ENCODE measurements at places on chromosomes 4 and X. TPM values are rescaled to one million over a fixed set of nuclear protein-coding genes. Genes with fewer than 3 reads are reported as not detected.

Gene CXorf49
- not detected for total RNA-seq

Gene GRIA3
- 11.9 TPM for total RNA-seq

Gene CYLC1
- not detected for total RNA-seq

Gene QRFPR
- not detected for total RNA-seq

Gene BGN
- total RNA-seq, result 154 TPM

Gene PAK3
- total RNA-seq, result 0.13 TPM

Gene PGAM4
- not detected for total RNA-seq

Gene MCF2
- 0.43 TPM for total RNA-seq

Gene MAGEC2
- not detected for total RNA-seq

Gene DCTD
- total RNA-seq, result 92.6 TPM

Gene IGSF1
- total RNA-seq, result not detected

Gene RASSF6
- total RNA-seq, result not detected

Gene PLAC1
- total RNA-seq, result not detected

Gene ZCCHC12
- total RNA-seq, result 0.11 TPM

Gene KDR
- 0.43 TPM for total RNA-seq

Gene KLHL13
- 87.8 TPM for total RNA-seq

Gene ITIH6
- total RNA-seq, result under 0.01 TPM

Gene SLC49A3
- 10.7 TPM for total RNA-seq

Gene NALF2
- total RNA-seq, result not detected

Gene EDA
- 0.22 TPM for total RNA-seq

Gene SLC38A5
- total RNA-seq, result 21.3 TPM

Gene SERPINA7
- total RNA-seq, result not detected

Gene UGT2A3
- total RNA-seq, result not detected

Gene OPHN1
- total RNA-seq, result 6.9 TPM

Data from articular chondrocyte of knee joint (primary cell).